ENCODE measurements at places on chromosomes 1 and 21. TPM values are rescaled to one million over a fixed set of nuclear protein-coding genes. Genes with fewer than 3 reads are reported as not detected.

DNA sequence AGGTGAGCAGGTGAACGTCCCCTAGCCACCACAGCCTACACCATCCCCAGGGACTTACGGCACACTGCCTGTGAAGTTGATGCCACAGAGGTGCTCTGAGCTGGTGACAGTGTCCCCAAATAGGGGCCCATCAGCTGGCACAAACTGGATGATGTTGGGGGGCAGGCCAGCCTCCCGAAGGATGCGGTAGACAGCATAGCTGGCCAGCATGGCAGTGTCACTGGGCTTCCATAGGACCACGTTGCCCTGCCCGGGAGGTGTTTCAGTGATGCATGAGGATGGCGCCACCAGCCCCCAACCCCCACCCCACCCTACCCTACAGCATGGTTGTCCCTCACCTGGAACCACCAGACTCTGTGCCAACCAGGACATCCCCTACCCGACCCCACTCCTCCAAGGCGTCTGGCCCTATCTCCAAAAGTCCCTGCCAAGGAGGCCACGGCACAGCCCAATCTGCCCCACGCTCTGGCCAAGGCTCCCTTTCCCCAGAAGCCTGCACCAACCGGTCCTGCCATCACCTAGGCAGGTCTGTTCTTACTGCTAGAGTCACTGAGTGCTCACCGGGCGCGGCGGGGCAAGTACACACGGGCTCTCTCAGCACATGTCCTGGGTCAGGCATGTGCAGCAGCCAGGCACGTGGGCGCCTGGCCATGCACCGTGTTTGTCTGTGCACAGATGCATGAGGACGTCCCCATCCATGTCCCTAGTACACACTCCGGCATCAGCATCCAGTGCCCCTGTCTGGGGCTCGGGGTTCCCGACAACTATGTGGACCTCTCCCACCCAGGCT is 20.5 kb downstream of the ALDH4A1 start:
- H3K27me3 ChIP-seq, result no peaks in the 10 kb centered on the region
- H3K36me3 ChIP-seq, result no peaks in the 10 kb centered on the region
- H3K27ac ChIP-seq, result no peak overlapping the region
- DNase-seq, result no peak
- no peaks in the 10 kb centered on the region for H3K4me1 ChIP-seq
- no peak overlapping the region for H3K4me3 ChIP-seq

- no peak for DNase-seq
- H3K27me3 ChIP-seq, result no peaks in the 10 kb centered on the region
- H3K27ac ChIP-seq, result no peak overlapping the region
- no peaks in the 10 kb centered on the region for H3K36me3 ChIP-seq
- H3K4me1 ChIP-seq, result peaks cover 6% of the 10 kb centered on the region
- no peak overlapping the region for H3K4me3 ChIP-seq
These were observed 3.9 kb downstream of the CNTN2 start for GRCh38 chr1:205046870-205047269.

GRCh38 chr1:163771637-163772036 is 449.9 kb downstream of the NUF2 start:
- H3K4me3 ChIP-seq, result no peak overlapping the region
- H3K4me1 ChIP-seq, result no peaks in the 10 kb centered on the region
- H3K36me3 ChIP-seq, result no peaks in the 10 kb centered on the region
- DNase-seq, result no peak
- no peaks in the 10 kb centered on the region for H3K27me3 ChIP-seq
- no peak overlapping the region for H3K27ac ChIP-seq

DNA sequence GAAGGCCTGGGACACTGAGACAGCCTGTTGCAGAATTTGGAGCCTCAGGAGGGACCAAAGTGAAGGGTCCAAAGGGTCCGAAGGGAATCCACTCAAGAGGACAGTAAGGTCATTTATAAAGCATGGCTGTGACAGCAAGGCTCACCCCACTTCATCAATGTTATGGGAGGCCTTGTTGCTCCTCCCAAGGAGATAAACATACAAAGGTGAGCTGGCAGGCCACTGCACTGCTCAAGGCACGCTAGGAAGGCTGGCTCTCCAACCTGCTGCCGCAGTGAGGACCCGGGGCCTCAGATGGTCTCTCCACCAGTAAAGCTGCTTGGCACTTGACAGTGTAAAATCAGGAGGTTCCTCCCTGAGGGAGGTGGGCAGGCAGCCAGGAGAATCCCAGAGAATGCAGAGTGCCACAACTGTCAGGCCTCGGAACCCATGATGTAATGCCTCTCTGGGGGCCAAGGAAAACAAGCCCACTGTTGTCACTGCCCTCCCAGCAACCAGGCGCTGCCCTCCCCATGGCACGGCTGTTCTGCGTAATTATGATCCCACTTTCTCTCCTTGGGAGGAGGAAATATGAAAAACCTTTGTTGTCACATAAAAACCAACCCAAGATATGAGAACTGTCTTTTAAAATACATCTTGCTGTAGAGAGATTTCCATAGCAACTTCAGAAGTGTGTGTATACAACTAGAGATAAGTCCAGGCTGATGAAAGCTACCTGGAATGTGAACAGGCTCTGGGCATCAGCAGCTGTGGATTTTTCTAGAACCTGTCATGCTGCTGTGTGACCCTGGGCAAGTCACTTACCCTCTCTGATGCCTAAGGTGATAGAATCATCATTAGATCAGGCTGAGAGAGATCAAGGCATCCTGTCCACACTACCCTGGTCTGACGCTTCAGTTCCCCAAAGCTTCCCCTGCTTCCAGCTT is 102.5 kb downstream of the KCNN3 start:
- no peaks in the 10 kb centered on the region for H3K27me3 ChIP-seq
- no peaks in the 10 kb centered on the region for H3K4me1 ChIP-seq
- no peak overlapping the region for H3K27ac ChIP-seq

GRCh38 chr21:46567348-46567747 is 37.5 kb downstream of the S100B start:
- peaks cover 59% of the 10 kb centered on the region for H3K36me3 ChIP-seq
- H3K4me3 ChIP-seq, result no peak overlapping the region
- no peaks in the 10 kb centered on the region for H3K4me1 ChIP-seq
- H3K27ac ChIP-seq, result no peak overlapping the region

GRCh38 chr1:2443277-2444137 is 31.1 kb upstream of the PEX10 start:
- no peak overlapping the region for H3K27ac ChIP-seq
- DNase-seq, result no peak
- no peaks in the 10 kb centered on the region for H3K4me1 ChIP-seq
- H3K36me3 ChIP-seq, result no peaks in the 10 kb centered on the region

- no peaks in the 10 kb centered on the region for H3K36me3 ChIP-seq
- H3K27ac ChIP-seq, result peak overlapping the region; percentile 54
- no peaks in the 10 kb centered on the region for H3K27me3 ChIP-seq
- H3K4me3 ChIP-seq, result peak overlapping the region; percentile 99
- no peak for DNase-seq
These were observed 657 bp upstream of the LIN9 start for GRCh38 chr1:226309398-226310244.

- H3K27ac ChIP-seq, result no peak overlapping the region
- no peak overlapping the region for H3K4me3 ChIP-seq
- DNase-seq, result no peak
- H3K27me3 ChIP-seq, result no peaks in the 10 kb centered on the region
These were observed 41.8 kb upstream of the CD55 start for GRCh38 chr1:207279652-207280051.

GRCh38 chr1:162070094-162070748 is 730 bp downstream of the NOS1AP start:
- no peaks in the 10 kb centered on the region for H3K36me3 ChIP-seq
- no peak for DNase-seq
- peaks cover 32% of the 10 kb centered on the region for H3K4me1 ChIP-seq
- peak overlapping the region; percentile 86 for H3K4me3 ChIP-seq
- H3K27ac ChIP-seq, result no peak overlapping the region
- no peaks in the 10 kb centered on the region for H3K27me3 ChIP-seq

GRCh38 chr1:6048179-6048867 is 2.6 kb downstream of the KCNAB2 start:
- H3K4me3 ChIP-seq, result no peak overlapping the region
- DNase-seq, result no peak
- no peak overlapping the region for H3K27ac ChIP-seq
- H3K27me3 ChIP-seq, result no peaks in the 10 kb centered on the region

- DNase-seq, result no peak
- H3K4me3 ChIP-seq, result no peak overlapping the region
- peaks cover 12% of the 10 kb centered on the region for H3K4me1 ChIP-seq
- H3K27ac ChIP-seq, result no peak overlapping the region
- H3K36me3 ChIP-seq, result no peaks in the 10 kb centered on the region
- H3K27me3 ChIP-seq, result no peaks in the 10 kb centered on the region
These were observed 4.3 kb downstream of the AGRN start for GRCh38 chr1:1024149-1024770.

GRCh38 chr1:70674941-70675685 is 264.0 kb downstream of the CTH start:
- peaks cover 7% of the 10 kb centered on the region for H3K4me1 ChIP-seq
- no peak overlapping the region for H3K27ac ChIP-seq
- no peak overlapping the region for H3K4me3 ChIP-seq
- H3K27me3 ChIP-seq, result no peaks in the 10 kb centered on the region
- DNase-seq, result no peak
- no peaks in the 10 kb centered on the region for H3K36me3 ChIP-seq

DNA sequence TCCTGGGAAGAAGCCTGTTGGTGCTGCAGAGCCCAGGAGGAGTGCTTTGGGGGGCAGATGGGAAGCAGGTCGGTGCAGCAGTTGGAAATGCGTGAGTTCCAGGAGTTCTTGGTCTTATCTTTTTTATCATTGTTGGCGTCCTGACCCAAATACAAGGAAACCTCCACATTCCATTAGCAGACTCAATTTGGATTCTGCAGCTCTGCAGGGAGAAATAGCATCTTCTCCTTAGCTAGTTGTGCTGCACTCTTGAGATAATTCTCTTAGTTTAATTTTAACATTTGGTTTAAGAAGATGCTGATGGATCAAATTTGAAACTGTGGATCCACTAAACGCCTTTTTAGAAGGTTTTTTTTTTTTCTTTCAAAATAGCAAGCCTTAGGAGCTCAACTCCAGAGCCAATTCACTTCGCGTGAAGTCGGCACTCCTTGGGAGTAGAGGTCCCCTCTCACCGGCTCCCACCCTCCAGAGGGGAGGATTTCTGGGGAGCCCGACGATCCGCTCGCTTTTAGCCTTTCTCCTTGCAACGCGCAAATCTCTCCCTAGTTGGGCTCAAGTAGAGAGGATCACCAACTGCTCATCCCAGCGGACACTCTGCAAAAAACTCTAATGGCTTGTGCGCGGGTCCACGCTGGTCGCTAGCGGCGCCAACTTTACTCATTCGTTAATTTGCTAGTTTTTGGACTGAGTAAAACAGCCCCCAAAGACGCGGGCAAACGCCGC is 1.3 kb downstream of the PLD5 start:
- H3K27me3 ChIP-seq, result no peaks in the 10 kb centered on the region
- no peaks in the 10 kb centered on the region for H3K36me3 ChIP-seq

Gene SH2D5
- total RNA-seq, result not detected

Gene KRTAP12-3
- not detected for total RNA-seq

Gene CYP4X1
- 47.9 TPM for total RNA-seq

Gene LAX1
- total RNA-seq, result 0.99 TPM

Gene TDRD10
- total RNA-seq, result 28.0 TPM
